ENCODE measurements at places on chromosomes 3 and 15. TPM values are rescaled to one million over a fixed set of nuclear protein-coding genes. Genes with fewer than 3 reads are reported as not detected.

GRM2 gene
- total RNA-seq, result 0.05 TPM

ABHD17C gene
- 12.2 TPM for total RNA-seq

REC114 gene
- not detected for total RNA-seq

CD200 gene
- total RNA-seq, result 27.8 TPM

PP2D1 gene
- total RNA-seq, result not detected

ANXA2 gene
- total RNA-seq, result 169 TPM

GPR149 gene
- total RNA-seq, result not detected

MOBP gene
- total RNA-seq, result 0.08 TPM

ABCC5 gene
- total RNA-seq, result 9.9 TPM

AMIGO3 gene
- 0.18 TPM for total RNA-seq

GPR160 gene
- total RNA-seq, result 24.6 TPM

CLDN18 gene
- total RNA-seq, result 0.26 TPM

HEMK1 gene
- total RNA-seq, result 14.4 TPM

DNASE1L3 gene
- 3.7 TPM for total RNA-seq

PIERCE2 gene
- not detected for total RNA-seq

Data from GM12878 (cell line).